ENCODE measurements at places on chromosomes 5 and 9.

DNA sequence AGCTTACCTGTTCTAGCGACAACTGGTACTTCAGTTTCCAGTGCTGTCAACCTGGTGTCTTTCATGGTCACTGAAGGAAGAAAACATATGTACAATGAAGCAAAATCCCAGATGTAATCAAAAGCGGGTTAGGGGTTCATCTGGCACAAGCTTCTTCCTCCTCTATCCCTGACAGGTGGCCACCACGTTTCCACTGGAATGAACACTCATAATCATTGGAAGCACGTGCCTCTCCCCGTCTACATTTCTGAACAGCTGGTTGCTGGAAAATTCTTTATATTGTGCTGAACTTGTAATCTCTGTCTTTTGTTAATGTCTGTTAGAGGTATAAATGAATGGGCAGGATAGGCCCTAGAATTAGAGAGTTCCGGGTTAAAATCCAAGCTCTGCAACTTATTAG lies 9.4 kb downstream of the TSC1 start:
- DNase-seq, result no peak

DNA sequence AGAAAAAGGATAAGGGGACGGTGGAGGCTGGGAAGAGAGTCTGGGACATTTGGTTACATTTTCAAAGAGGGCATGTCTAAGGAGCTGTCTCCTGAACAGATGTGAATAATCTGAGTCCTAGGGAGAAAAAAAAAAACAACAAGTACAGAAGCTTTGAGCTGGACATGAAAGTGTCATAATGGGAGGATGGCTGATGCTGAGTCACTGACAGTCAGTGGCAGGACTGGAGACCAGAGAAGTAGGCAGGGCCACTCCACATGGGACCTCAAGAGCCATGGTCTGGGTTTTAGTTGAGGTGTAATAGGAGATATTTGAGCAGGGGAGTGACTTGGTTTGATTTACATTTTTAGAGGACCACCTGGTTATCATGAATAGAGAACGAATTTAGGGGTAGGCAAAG lies 70.6 kb downstream of the DPYSL3 start:
- no peak for DNase-seq

DNA sequence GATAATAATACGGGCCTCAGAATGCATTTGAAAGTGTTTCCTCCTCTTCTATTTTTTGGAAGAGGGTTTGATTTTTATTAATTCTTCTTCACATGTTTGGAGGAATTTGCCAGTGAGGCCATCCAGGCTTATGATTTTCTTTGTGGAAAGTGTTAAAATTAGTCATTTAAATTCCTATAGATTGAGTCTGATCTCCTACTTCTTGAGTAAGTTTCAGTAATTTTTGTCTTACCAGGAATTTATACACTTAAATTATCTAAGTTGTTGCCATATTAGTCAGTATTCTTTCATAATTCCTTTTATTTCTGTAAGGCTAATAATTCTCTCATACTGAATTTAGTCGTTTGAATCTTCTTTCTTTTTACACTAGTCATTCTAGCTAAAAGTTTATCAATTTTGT lies 25.2 kb upstream of the HAPLN1 start:
- DNase-seq, result no peak

DNA sequence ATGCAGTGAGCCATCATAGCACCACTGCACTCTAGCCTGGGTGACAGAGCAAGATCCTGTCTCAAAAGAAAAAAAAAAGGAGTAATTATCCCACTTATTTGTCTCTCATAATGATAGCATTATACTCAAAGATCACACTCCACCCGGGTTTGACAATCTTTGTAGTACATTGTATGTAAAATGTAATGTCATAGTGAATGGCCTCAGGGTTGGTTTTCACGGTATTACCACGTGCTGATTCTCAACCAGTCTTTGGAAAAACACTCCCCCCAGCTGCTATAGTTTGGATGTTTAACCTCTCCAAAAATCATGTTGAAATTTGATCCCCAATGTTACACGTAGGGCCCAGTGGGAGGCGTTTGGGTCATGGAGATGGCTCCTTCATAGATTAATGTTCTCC lies 402.4 kb upstream of the GRAMD2B start:
- no peak for DNase-seq

DNA sequence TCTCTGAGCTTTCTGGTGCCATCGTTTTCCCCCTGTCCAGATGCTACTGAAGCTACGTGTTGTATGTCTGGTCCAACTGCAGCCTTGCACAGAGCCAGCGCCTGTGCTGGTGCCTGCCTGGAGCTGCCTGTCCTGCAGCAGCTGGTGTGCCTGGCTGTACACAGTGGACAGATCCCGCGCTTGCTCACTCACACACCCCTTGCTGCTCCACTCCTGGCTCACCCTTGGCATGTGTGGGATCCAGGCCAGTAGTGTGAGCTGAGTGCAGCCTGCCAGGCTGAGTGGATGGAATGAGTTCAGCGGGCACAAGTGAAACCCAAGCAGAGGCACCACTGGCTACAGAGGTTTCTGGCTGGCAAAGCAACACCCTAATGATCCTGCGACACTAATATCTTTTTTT lies 40.4 kb downstream of the FER start:
- no peak for DNase-seq

DNA sequence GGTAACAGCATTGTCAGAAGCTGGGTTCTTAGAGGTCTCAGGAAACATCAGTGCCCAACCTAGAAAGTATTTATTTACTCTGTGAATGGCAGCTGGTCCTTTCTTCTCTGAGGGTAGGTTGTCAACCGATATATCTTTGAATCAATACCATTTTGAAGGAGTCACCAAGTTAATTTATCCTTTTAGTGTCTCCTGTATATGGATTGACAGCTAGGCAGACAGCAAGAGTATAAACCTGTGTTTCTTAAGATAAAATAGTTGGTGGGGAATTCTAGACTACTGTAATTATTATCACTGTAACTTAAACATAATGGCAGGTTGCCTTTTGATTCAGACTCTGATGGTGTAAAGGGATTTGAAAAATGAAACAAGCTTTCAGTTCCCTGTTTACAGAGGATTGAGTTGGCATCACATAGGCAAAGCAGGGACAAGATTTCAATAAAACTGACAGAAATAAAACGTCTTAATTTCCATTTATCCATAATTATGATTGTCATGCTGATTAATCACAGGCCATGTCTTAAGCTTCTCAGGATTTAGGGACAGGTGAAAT lies 190.8 kb upstream of the HAPLN1 start:
- no peak for DNase-seq

- DNase-seq, result no peak
Observed at GRCh38 chr9:82565188-82565969, 497.6 kb downstream of the RASEF start.

DNA sequence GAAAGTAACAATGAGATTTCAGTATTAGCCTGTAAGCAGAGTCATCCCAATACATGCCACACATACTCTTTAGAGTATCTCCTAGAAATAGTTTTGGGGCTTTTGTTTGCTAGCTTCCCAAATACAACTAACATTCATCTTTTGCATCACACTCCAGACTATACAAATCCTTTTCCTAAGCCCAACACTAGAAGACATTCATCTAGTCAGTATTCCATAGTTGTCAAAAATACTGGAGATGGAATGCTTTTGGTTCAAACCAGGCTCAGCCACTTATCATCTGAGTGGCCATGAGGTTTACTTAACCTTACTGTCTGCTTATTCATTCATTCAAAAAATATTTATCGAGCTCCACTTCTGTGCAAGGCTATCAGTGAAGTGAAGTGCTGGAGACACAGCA lies 205.1 kb upstream of the SGCD start:
- DNase-seq, result no peak

DNA sequence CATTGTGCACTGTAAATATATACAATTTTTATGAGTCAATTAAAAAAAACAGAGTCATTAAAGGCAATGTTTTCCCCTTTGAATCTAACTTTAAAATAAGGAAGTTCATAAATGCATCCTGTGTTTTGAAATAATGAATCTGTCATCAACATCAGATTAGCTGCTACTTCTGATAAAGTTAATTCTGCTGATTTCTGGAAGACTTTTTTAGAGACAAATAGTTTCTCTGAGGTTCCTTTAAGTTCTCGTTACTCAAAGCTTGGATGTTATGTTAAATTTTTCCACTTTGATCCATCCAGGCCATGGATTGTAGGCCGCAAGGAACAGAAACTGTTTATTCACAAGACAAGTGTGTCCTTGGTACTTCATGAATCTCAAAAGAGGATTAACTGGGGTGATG lies 115.5 kb downstream of the CARTPT start:
- DNase-seq, result no peak

GRCh38 chr5:39399135-39400036 lies 25.4 kb downstream of the DAB2 start:
- DNase-seq, result peak; percentile 97

- DNase-seq, result no peak
Observed at GRCh38 chr9:100366121-100366520, 13.4 kb upstream of the TEX10 start.

DNA sequence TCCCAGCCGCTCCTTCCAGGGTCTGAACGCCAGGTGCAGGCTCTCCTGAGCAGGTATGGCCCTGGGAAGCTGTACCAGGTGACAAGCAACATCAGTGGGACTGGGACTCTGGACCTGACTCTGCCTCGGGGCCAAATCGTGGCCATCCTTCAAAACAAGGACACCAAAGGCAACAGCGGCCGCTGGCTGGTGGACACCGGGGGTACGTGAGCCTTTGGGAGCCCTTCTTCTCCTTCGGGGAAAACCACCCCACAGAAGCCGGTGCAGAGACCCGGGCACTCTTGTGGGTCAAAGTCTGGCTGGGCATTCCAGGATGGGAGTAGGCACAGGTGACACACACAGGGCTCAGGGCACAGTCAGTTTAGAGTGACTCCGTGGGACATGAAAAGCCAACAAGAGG lies 45.8 kb downstream of the ARHGEF37 start:
- no peak for DNase-seq

DNA sequence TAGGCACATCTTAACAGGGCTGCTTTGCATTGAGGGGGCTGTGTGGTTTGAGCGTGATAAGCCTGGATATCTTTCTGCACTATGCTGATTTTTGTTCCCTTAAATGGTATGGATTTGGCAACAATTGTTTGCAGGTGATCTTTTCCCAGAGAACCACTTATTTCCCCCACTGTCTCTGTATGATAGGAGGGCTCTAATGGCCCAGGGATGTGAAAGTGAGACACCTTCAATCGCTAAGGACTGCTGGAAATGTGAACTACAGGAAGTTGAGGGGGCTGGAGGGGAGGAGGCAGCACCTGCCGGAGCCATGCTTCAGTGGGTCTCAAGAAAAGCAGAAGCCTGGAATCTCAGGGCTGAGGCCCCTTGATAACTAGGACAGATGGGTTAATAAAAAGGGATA lies 29.4 kb downstream of the SYK start:
- no peak for DNase-seq

- DNase-seq, result peak; percentile 64
Observed at GRCh38 chr9:128438343-128439109, 17.3 kb upstream of the ODF2 start.

- no peak for DNase-seq
Observed at GRCh38 chr9:136474974-136475865, 7.6 kb downstream of the SEC16A start.

DNA sequence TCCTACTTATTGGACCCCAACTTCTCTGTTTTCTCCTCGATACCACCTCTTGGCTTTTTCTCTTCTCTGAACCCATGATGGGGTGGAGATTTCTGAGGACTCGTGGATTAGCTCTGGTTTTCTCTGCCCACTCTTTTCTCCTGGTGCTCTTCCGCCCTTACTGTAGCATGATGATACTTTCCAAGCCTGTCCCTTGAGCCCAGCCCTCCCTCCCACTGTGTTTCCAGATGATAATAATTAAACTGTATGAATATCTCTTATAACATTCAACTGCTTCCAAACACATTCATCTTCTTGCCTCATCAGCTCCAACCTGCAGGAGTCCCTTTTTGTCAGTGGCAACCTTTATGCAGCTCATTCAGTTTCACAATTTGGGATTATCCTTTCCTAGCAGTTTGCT lies 494.2 kb upstream of the KLF4 start:
- no peak for DNase-seq

DNA sequence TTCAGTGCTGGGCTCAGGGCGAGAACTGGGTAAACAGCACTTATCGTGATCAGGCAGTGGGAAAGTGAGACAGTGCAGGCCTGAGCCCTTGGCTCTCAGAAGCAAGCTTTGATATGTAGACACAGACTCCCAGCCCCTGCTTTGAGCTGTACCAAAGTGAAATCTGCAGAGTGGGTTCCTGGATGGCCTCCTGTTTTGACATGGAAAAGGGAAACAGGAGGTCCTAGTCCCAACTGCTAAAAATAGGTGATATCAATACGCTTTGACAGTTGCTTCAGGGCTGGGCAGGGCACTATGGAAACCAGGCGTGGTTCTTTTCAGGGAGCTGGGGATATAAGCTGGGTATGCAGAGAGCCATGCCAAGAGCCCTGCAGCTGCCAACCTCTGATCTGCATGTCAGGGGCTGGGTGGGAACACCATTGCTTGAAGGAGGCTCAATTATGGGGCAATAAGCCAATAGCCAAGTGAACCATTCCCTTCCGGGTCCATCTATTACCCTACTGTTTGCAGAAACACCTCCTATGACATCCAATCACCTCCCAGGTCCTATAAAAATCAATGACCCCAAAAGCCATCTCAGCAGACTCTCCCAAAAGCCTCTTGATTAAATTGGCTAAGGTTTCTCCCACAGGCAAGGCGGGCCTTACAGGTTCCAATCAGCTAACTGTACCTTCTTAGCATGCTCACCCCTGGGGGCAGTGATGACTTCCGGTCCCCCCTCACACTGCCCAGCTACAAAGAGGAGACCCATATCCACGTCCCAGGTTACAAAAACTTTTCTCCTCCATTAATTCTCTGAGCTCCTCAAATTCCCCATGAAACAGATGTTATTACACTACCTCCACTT lies 45.8 kb downstream of the EPB41L4B start:
- no peak for DNase-seq

DNA sequence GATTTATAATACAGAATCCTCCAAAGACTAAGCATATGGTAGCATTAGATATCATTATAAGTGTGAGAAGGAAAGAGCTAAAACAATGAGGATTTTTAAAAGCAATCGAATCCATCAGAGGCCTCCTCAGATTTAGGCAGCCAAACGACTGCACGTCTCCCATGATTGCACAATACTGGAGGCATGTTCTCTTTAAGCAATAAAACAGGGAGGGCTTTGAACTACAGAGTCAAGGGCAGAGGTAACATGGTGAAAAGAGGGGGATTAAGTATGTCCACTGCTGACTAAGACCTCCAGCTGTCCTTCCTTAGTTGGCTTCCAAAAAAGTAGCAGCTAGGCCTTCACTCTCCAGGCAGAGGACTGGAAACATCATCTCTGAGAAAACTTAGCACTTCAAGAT lies 298.7 kb upstream of the RGMB start:
- no peak for DNase-seq

- DNase-seq, result no peak
Observed at GRCh38 chr5:125294844-125295243, 548.4 kb upstream of the ZNF608 start.

DNA sequence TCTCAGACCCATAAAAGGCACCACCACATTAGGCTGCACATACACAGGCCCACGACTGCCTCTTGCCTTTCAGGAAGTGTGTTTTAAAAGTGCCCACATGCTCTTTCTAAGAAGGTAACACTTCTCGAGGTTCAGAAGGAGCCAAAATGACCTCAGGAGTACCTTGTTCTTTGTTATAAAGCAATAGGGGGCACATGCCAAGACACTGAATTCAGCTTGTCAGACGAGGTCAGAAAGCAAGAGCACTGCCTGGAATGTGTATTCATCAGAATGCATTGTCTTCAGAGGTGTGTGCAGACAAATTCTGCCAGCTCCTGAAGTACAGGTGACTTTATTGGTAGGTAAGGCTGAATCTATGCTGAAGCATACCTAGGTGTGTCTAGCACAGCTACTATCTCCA lies 114.5 kb upstream of the IRX1 start:
- DNase-seq, result no peak

- no peak for DNase-seq
Observed at GRCh38 chr9:19788152-19788551, 685 bp downstream of the SLC24A2 start.

- DNase-seq, result no peak
Observed at GRCh38 chr9:77916410-77916819, 115.2 kb downstream of the GNAQ start.

All from fibroblast of the conjunctiva (primary cell).